ENCODE measurements at places on chromosomes 2 and 18. TPM values are rescaled to one million over a fixed set of nuclear protein-coding genes. Genes with fewer than 3 reads are reported as not detected.

The TFPI gene
- 0.30 TPM for total RNA-seq

The KCTD1 gene
- 3.2 TPM for total RNA-seq

The OSR1 gene
- total RNA-seq, result not detected

The XDH gene
- total RNA-seq, result not detected

The GREB1 gene
- 0.95 TPM for total RNA-seq

The AQP12B gene
- not detected for total RNA-seq

The GAREM2 gene
- 2.1 TPM for total RNA-seq

The CHRND gene
- total RNA-seq, result not detected

The FAM210A gene
- total RNA-seq, result 58.8 TPM

Data from activated T-helper 17 cell treated with anti-CD3 and anti-CD28 coated beads, Interleukin-2, amount 50 U/mL, for 72 hours (primary cell).